Common myeloid progenitor, CD34-positive (primary cell): ENCODE measurements at places on chromosomes 5 and 9.

DNA sequence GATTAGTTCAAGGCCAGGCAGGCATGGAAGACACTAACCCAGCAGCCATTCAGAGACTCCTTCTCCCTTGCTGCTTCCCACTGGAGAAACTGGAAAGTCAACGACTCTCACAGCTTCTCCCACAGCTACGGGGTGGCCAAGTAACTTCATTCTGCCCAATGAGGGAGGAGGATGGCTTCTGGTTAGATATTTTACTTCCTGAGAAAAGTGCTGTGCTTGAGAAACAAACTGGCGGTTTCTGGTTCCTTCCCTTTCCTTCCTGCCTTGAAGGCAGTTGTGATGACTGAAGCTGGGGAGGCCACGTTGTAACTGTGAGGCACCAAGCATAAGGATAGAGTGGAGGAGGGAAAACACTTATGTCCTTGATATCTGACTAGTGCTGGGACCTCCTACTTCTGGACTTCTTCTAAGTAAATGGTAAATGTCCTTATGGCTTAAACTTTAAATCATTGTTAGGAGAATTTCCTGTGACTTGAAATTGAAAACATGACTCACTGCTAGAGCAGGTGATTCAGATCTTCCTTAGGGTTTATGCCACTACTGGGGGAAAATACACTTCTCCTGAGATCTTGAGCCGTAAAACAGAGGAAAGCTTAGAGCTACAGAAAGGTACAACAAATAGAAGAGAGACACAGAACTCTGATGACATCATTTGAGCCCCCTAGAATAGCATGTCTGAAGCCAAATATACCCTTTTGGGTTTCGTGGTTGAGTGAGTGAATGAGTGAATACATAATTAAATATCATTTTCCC is 3.1 kb upstream of the GNPDA1 start:
- peak; percentile 70 for DNase-seq

DNA sequence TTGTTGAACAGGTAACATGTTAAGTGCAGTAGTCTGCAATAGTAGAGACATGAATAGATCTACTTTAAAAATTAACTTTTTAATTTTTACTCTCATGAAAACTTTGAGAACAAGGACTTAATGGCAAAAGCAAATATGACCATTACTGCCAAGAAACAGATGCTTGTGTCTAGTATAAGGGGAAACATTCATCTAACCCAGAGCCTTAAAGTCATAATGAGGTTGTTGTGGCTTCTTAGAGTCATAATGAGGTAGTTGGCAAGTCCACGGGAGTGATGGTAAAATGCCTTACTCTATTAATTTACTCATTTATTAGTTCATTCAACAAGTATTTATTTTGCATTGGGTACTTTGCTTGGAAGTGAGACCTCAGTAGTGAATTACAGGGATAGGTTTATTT is 71.5 kb downstream of the JAKMIP2 start:
- no peak for DNase-seq

- DNase-seq = no peak
These were observed 4.7 kb downstream of the SPTAN1 start for GRCh38 chr9:128556926-128557634.

- peak; percentile 82 for DNase-seq
These were observed 13.3 kb downstream of the CAPSL start for GRCh38 chr5:35924950-35925722.

GRCh38 chr5:25554077-25554476 is 909.3 kb upstream of the CDH10 start:
- no peak for DNase-seq

DNA sequence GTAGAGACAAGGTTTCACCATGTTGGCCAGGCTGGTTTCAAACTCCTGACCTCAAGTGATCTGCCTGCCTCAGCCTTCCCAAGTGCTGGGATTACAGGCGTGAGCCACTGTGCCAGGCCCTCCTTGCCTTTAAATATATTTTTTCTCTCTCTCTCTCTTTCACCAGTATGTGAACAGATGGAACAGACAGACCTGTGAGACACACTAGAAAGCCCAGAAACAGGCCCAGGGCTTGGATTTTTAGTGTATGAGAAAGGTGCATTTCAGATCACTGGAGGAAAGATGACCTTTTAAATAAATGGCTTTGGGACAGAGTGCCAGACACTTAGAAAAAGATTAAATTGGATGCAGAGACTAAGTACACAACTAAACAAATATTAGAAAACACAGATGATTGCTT is 3.1 kb downstream of the RASGEF1C start:
- DNase-seq = no peak

- DNase-seq = peak; percentile 75
These were observed 583 bp downstream of the DIAPH1 start for GRCh38 chr5:141618030-141618803.

- peak; percentile 1 for DNase-seq
These were observed 674.5 kb downstream of the CETN3 start for GRCh38 chr5:89735082-89735481.

- DNase-seq = no peak
These were observed 3.2 kb downstream of the TPM2 start for GRCh38 chr9:35686222-35687203.

GRCh38 chr5:135460246-135461033 is 8.3 kb upstream of the TIFAB start:
- DNase-seq = no peak

GRCh38 chr5:32419791-32420190 is 24.7 kb downstream of the ZFR start:
- DNase-seq = no peak

- peak; percentile 1 for DNase-seq
These were observed 324.4 kb downstream of the NDUFS4 start for GRCh38 chr5:53884844-53885243.

DNA sequence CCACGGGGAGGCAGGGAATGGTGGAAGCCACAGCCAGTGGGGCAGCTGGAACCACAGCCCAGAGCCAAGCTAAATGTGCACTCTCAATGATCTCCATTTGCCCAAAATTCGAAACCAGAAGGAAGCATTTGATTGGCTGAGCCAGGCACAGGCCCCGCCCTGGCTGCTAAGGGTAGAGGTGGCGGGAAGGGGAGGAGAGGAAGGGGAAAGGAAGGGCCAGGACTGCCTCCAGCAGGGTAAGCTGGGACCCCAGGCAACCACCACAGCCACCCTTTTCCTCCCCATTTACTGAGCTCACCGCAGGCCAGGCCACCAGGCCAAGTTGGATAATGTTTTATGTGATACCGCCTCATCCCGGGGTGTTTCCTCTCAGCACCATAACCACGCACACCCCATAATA is 100.3 kb upstream of the RAPGEF1 start:
- DNase-seq = no peak

- DNase-seq = peak; percentile 93
These were observed 18.0 kb downstream of the RXRA start for GRCh38 chr9:134344068-134344799.

DNA sequence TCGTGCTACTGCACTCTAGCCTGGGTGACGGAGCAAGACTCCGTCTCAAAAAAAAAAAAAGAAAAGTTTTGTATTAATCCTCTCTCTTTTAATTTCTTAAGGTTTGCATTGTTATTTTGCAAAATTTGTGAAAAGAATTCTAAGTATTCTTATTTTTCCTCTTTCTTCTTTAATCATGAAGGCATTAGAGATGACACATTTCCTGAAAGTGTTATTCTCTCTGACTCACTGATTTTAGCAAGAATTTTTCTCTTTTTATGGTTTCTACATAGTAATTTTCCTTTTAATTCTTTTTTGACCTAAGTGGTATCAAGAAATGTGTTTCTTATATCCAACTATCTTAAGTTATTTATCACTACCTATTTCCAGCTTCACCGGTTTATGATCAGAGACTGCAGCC is 78.0 kb downstream of the NSUN2 start:
- DNase-seq = no peak

DNA sequence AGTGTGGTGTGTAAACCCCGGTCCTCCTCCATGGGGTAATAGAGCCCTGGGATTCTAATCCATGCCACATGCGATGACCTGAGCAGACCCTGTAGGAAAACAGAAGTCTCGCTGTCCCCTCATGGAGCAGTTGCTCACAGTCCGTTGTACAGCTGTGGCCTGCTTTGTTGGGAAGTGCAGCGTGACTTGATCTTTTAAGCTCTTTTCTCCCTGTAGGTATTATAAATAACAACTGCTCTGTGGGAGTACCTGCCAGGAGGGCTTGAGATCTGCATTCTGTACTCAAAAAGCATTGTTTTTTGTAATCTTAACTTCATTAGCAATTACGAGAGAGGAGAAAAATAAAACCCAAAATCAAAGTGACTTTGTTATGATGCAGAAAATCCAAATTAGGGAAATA is 17.3 kb downstream of the MEGF10 start:
- no peak for DNase-seq

- DNase-seq = no peak
These were observed 11.2 kb downstream of the GPSM1 start for GRCh38 chr9:136338511-136338910.

DNA sequence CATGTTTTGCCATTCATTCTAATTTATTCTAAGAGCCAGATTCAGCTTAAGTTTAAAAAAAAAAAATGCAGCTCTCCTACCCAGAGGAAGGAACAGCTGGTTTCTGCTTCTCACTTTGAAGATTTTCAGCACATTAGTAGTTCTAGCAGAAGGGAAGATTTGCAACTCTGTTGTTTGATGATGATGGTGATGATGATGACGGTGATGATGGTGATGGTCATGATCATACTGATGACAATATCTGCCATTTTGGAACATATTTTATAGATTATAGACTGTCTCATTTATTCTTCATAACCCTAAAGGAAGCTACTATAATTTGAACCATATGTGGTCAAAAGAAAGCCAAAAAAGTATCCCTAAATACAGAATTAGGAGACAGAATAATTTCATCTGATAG is 7.9 kb upstream of the MED10 start:
- no peak for DNase-seq
